CD14-positive monocyte (primary cell): ENCODE measurements at places on chromosomes 3 and 15.

GRCh38 chr3:171165983-171166382 is 139.5 kb upstream of the SLC2A2 start:
- no peak for DNase-seq

GRCh38 chr15:72238586-72238985 is 7.6 kb upstream of the PKM start:
- no peak for DNase-seq

- DNase-seq: no peak
Observed at GRCh38 chr3:18234717-18235335, 190.3 kb downstream of the SATB1 start.

DNA sequence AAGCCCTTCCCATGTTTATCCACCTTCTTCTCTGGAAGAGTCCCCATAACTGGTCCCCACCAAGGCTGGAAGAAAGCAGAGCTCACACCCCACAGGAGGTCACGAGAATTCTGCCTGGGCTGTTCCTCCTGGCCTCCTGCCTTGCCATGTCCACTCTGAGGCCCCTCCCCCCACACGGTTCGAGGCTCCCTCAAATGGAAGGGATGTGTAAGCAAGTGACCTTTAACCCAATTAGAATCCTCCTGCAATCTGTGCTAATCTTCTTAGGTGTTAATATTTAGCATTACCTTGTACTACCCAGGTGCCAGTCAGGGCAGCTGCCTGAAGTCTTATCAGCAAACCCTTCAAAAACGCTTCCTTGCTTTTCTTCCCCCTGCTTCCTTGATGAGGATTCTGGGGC is 32.4 kb upstream of the DYNC1LI1 start:
- no peak for DNase-seq

DNA sequence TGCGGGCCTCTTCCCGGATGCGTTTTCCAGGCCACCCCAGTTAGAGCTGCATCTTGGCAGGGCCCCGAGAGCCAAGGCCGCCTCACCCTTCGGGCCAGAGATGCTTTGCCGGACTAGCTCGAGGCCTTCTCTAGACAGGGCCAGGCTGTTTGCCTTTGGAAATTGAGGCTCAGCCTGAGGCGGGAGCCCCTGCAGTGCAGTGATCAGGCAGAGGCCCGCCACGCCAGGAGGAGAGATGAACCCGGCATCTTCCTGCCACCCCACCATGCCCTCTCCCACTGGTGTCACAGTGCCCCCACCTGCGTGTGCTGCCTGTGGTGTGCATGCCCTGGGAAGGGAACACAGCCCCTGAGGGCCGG is 8.9 kb upstream of the ROPN1B start:
- no peak for DNase-seq

GRCh38 chr3:159850481-159850880 is 138.2 kb upstream of the IL12A start:
- DNase-seq: peak; percentile 59

- peak; percentile 19 for DNase-seq
Observed at GRCh38 chr3:187798126-187798525, 52.9 kb upstream of the BCL6 start.

DNA sequence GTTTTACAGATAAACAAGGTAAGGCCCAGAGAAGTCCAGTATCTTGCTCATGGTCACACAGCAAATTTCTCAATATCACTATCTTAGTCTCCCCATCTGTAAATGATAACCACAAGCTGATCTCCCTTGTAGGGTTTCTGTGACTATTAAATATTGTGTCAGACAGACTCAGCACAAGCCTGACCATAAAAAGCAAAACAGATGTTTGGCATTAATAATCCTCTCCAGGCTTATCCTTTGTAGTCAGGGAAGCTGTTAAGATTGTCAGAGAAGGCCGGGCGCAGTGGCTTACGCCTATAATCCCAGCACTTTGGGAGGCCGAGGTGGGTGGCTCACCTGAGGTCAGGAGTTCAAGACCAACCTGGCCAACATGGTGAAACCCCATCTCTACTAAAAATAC is 173.2 kb upstream of the PRICKLE2 start:
- DNase-seq: no peak

DNA sequence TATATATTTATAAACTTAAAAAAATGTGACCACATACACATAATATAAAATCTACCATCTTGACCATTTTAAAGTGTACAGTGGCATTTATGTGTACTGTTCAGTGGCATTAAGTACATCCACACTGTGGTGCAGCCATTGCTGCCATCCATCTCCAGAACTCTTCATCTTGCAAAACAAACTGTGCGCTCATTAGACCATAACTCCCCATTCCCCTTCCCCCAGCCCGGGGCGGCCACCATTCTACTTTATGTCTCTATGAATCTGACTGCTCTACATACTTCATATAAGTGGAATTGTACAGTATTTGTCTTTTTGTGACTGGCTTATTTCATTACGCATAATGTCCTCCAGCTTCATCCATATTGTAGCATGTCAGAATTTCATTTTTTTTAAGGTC is 47.8 kb downstream of the CTXND1 start:
- DNase-seq: no peak

DNA sequence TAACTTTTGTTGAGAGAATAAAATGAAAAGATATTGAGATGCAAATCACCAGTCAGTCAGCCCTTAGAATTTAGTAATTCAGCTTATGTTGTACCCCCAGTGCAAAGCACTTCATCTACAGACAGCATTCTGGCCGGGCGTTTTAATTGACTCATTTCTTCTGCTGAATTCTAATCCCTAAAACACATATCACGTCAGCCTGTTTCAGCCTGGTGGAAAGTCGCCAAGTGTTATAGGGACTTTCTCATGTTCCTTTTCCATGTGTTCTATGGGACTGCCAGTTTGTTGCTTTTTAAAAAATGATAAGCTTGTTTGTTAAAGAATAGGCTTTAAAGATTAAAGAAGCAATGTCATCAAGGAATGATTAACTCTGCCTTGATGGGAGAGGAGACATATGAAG is 169.7 kb upstream of the BFSP2 start:
- no peak for DNase-seq

DNA sequence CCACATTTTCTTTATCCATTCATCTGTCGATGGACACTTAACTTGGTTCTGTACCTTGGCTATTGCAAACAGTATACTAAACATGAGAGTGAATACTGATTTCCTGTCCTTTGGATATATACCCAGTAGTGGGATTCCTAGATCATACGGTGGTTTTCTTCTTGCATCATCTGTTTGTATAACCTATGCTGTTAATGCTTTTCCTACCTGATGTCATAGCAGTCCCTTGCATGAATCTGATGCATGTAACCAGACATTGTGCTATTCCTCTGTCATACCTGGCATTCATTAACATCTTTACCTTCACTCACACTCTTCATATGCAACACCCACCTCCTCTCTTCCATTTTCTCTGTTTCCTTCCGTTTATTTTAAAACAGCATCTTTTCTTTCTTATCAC is 185.2 kb downstream of the KLHL25 start:
- DNase-seq: no peak

DNA sequence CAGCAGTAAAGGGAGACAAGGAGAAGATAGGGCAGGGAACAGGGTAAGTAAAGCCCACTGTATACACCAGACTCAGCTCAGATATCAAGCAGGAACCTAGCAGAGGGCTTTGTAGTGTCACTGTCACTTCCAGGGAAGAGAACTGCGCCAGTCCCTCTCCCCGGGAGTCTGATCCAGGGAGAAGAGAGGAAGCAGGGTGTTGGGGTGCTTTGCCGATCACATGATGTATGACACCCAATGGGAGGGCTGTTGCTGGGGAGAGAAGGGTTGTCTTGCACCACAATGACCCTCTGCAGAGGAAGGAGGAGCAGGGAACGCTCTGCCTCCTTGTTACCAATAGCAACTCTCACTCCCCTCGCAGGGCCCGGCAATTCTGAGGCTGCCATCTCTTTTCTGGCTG is 147.2 kb upstream of the SLC2A2 start:
- DNase-seq: peak; percentile 78

GRCh38 chr3:21795152-21795837 is 44.3 kb upstream of the ZNF385D start:
- no peak for DNase-seq

DNA sequence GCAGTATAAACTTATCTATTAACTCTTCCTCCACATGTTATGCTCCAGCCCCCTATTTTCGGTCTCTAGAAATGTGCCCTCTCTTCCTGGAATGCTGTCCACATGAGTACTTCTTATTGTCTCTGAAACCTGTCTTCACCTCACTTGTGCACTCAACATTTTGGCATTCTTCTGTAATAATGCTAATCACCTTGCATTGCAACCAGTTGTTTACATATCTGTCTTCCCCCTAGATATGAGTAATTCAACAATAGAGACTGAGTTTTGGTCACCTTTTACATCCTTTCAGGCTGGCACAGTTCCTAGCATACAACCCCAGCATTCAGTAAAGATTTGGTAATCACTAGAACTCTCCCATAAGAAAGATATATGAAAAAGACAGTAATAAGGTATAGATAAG is 17.2 kb downstream of the CCDC80 start:
- no peak for DNase-seq

DNA sequence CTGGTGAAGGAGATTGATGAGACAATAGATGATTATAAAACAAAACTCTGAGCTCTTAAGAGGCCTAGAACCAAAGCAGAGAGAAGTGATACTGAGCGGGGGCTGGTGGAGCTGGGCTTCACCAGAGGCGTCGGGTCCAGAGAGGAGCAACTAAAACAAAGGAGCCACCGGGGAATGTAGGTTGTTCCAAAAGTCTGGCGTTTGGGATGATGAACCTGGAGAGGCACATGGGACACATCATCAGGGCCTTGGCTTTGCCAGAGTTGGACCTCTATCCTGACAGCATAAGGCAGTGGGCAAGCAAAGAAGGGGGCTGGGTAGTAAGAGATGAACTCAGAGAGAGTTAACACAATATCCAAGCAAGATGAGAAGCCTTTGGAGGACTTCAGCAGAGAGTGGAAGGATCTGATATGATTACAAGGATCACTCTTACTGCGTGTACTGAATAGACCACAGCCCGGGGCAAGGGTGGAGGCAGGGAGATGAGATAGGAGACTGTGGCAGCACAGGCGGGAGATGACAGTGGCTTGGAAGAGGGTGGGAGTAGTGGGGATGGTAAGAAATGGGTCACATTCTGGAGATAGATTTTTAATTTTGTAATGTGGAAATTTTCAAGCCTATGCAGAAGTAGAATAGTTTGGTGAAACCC is 36.0 kb upstream of the RASA2 start:
- no peak for DNase-seq

GRCh38 chr3:146256851-146257486 is 6.1 kb upstream of the PLSCR4 start:
- DNase-seq: no peak

- no peak for DNase-seq
Observed at GRCh38 chr3:146575636-146576035, 29.5 kb downstream of the PLSCR5 start.

- DNase-seq: no peak
Observed at GRCh38 chr3:67848299-67848698, 193.9 kb upstream of the SUCLG2 start.

- no peak for DNase-seq
Observed at GRCh38 chr15:68334661-68335124, 57.1 kb downstream of the FEM1B start.

GRCh38 chr3:50825841-50826240 is 151.1 kb downstream of the DOCK3 start:
- no peak for DNase-seq

GRCh38 chr3:39168156-39168780 is 14.9 kb upstream of the CSRNP1 start:
- DNase-seq: no peak

DNA sequence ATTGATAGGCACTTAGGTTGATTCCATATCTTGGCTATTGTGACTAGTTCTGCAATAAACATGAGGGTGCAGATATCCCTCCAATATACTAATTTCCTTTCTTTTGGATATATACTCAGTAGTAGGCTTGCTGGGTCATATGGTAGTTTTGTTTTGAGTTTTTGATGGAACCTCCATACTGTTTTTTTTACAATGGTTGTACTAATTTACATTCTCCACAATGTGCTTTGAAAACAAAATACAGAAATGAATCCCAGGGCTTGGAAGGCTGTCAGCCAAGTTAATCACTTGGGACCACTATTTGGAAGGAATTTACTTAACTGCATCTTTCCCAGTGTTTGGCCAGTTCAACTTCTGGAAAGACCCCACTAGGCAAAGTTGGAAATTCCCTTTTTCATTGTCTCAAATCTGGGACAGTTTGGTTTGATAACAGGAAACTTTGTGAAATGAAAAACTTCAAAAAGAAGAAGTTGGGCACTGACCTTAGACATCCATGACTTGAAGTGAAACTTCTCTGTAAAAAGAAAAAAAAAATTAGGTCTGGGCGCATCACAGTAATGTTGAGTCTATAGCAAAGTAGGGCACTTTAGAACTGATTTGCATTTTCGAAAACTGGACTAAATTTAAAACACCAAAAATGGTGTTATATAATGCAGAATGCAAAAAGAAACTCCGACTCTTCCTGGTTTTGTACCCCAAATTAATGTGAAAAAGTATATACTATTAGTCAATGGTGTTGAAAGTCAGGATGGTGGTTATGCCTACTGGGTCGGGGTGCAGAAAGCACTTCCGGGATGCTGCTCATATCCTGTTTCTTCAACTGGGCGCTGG is 6.0 kb downstream of the CTSH start:
- peak; percentile 92 for DNase-seq

DNA sequence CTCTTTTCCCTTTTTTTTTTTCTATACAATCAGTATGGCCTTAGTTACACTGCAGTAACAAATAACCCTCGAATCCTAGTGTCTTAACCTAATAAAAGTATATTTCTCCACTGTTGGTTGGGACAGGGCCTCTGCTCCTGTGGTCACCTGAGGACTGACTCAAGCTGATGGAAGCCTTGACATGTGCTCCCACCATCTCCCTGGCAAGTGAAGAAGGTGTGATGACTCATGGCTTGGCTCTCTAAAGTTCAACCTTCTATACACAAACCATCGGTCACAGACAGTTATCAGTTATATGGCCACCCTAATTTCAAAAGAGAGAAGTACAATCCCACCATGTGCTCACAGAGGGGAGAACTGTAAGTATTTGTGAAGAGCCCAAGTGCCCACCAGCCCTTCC is 65.8 kb upstream of the CACNA2D3 start:
- DNase-seq: no peak

DNA sequence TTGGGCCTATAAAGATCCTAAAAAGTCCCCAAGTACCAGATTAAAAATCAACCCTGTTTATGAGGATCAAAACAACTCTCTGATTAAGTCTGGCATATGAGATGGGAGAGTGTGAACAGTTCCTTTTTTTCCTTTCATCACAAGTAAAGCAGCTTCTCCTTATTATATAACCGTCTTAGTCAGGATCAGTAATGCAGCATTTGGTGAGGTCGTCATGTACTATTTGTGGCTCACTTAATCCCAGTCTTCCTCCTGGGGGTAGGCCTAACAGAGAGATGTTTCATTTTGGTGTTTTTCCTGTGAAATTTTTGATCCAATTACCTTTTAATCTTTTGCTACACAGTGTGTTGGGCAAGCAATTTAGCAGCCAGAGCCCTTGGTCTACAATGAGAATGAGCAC is 333.1 kb upstream of the KCNMB2 start:
- DNase-seq: peak; percentile 4

DNA sequence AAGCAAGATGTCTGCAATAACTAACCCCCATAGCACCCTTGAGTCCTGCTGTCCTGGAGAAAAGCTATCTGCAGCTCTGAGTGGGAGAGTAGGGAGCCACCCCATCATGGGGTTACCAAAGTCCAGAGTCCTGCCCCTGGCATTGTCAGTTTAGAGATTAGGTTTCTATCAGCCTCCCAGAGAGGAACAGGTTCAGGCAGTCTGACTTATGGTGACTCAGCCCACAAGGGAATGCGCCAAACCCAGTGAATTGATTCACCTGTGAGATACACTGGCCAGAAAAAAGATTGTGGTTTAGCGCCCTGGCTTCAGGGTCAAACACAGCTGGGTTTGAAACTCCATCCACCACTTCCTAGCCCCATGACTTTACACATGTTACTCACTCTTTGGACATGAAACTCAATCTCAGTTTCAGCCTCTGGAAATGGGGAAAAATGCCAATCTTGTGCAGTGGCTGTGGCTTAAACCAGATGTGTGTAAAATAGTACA is 263.6 kb upstream of the HES1 start:
- no peak for DNase-seq
